H1 (cell line): ENCODE measurements at places on chromosomes 12 and 14. TPM values are rescaled to one million over a fixed set of nuclear protein-coding genes. Genes with fewer than 3 reads are reported as not detected.

GRCh38 chr14:32512813-32513212, 183.7 kb downstream of the AKAP6 start:
- no peaks in the 10 kb centered on the region for H3K4me1 ChIP-seq
- no peak overlapping the region for H3K4me3 ChIP-seq
- no peaks in the 10 kb centered on the region for H3K36me3 ChIP-seq
- no peak for DNase-seq

The SLC39A2 gene
- 0.22 TPM in 1 of 2 replicates, not detected in the other for total RNA-seq

The AKAP3 gene
- total RNA-seq, result 1.0 and 1.3 TPM in 2 replicates

DNA sequence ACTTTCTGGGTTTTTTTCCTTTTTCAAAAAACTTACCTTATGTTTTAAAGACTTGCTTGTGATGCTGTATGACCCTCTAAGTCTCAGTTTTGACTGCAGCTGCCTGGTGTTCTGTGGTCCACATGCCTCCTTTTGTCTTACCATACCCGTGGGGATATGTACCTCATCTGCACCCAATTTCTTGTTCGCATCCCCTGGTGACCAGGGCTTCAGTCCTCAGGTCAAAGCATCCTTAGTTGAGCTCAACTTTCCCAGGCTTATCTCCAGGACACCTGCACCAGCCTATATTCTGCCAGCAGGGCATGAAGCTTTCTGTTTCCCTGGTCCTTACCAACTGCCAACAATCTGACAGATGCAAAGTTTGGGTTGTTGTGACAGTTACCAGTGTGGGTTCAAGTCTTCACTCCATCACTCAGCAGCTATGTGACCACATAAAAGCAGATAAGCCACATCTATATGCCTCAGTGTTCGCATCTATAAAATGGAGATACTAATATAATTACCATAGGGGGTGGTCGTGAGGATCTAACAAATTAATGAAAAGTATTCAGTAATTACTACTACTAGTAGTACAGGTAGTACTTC, 94.0 kb downstream of the NTF3 start:
- no peak overlapping the region for H3K27ac ChIP-seq
- no peak overlapping the region for H3K4me3 ChIP-seq
- no peaks in the 10 kb centered on the region for H3K4me1 ChIP-seq
- H3K27me3 ChIP-seq, result no peaks in the 10 kb centered on the region
- no peaks in the 10 kb centered on the region for H3K36me3 ChIP-seq
- no peak for DNase-seq

GRCh38 chr14:20377171-20377570, 33.7 kb downstream of the PARP2 start:
- no peaks in the 10 kb centered on the region for H3K27me3 ChIP-seq
- H3K4me1 ChIP-seq, result no peaks in the 10 kb centered on the region
- no peak for DNase-seq
- H3K4me3 ChIP-seq, result no peak overlapping the region
- H3K27ac ChIP-seq, result no peak overlapping the region

DNA sequence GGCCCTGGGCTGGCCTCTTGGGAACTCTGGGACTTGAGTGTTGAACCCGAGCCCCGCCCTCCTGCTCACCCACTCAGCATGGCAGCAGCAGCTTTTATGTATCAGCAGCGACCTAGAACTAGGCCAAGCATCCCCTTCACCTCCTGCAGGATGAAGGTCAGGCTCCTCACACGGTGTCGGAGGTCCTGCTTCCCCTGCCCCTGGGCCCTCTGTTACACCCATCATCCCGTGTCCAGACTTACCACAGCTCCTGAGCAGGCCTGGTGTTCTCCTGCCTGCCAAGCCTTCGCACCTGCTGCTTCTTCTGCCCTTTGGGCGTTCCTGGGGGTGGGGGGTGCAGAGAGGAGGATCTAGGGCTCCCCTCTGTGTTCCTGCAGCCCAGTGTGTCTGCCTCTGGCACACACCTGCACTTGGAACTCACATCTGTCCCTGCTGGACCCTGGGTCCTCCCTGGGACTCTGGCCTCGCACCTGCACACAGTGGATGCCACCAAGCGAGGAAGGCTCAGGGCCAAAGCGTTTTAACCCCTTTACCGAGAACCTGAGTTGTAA, 80.3 kb downstream of the PAPOLA start:
- DNase-seq, result no peak
- no peak overlapping the region for H3K27ac ChIP-seq
- H3K4me1 ChIP-seq, result no peaks in the 10 kb centered on the region
- no peak overlapping the region for H3K4me3 ChIP-seq
- H3K36me3 ChIP-seq, result no peaks in the 10 kb centered on the region

The TMEM229B gene
- total RNA-seq, result 0.50 and 0.73 TPM in 2 replicates
